ENCODE measurements at places on chromosomes 3 and 15. TPM values are rescaled to one million over a fixed set of nuclear protein-coding genes. Genes with fewer than 3 reads are reported as not detected.

DNA sequence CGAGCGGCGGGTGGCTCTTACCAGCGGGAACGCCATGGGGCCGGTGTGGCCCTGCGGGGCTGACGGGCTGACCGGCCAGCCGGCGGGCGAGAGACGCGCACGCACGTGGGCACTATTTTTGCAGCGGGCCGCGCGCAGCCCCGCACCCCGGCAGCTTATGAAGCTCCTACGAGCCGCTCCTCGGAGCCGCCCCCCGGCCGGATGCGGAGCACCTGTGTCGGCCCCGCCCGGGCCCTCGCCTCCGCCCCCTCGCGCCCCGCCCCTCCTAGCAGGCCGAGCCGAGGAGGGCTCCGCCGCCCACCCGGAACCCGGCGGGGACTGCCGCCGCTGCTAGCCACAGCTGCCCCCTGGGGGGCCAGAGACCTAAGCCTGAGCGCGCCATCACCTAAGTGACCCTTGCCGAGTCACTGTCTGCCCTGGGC lies 683 bp upstream of the CPEB1 start:
- H3K36me3 ChIP-seq = no peaks in the 10 kb centered on the region
- H3K4me3 ChIP-seq = peak overlapping the region; percentile 45
- no peak overlapping the region for H3K27ac ChIP-seq
- peak; percentile 60 for DNase-seq
- H3K4me1 ChIP-seq = no peaks in the 10 kb centered on the region
- H3K27me3 ChIP-seq = peaks cover 99% of the 10 kb centered on the region

ACTRT3 gene
- 0.31 TPM for total RNA-seq

IL16 gene
- 0.09 TPM for total RNA-seq

DNA sequence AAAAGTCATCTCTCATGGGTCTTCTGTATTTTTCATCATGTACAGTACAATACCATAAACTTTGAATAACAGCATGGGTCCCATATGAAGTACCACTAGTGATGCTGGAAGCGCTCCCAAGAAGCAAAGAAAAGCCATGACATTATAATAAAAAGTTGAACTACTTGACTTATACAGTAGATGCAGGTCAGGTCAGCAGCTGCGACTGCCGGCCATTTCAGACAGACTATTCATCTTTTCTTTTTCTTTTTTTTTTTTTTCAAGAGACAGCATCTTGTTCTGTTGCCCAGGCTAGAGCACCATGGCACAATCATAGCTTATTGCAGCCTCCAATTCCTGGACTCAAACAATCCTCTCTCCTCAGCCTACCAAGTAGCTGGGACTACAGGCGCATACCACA lies 10.2 kb downstream of the RAF1 start:
- H3K4me3 ChIP-seq = no peak overlapping the region
- DNase-seq = no peak
- no peaks in the 10 kb centered on the region for H3K4me1 ChIP-seq
- H3K36me3 ChIP-seq = no peaks in the 10 kb centered on the region

VPS8 gene
- 93.1 TPM for total RNA-seq

ATG3 gene
- total RNA-seq = 32.1 TPM

- peaks cover 88% of the 10 kb centered on the region for H3K27me3 ChIP-seq
- no peaks in the 10 kb centered on the region for H3K36me3 ChIP-seq
- peak overlapping the region; percentile 71 for H3K4me3 ChIP-seq
- no peak overlapping the region for H3K27ac ChIP-seq
- DNase-seq = peak; percentile 72
Measured at GRCh38 chr3:24521420-24522145, 26.9 kb upstream of the THRB start.

ADCY5 gene
- 1.0 TPM for total RNA-seq

GRCh38 chr3:50137531-50137930 lies 17.6 kb upstream of the SEMA3F start:
- DNase-seq = no peak
- peak overlapping the region; percentile 5 for H3K27ac ChIP-seq
- H3K4me3 ChIP-seq = no peak overlapping the region
- H3K27me3 ChIP-seq = no peaks in the 10 kb centered on the region

- H3K4me3 ChIP-seq = no peak overlapping the region
- H3K27ac ChIP-seq = no peak overlapping the region
- H3K4me1 ChIP-seq = no peaks in the 10 kb centered on the region
Measured at GRCh38 chr3:59424268-59425010, 374.6 kb upstream of the CFAP20DC start.

- H3K36me3 ChIP-seq = no peaks in the 10 kb centered on the region
- no peak overlapping the region for H3K27ac ChIP-seq
- no peak overlapping the region for H3K4me3 ChIP-seq
Measured at GRCh38 chr3:186742618-186743380, 25.6 kb downstream of the KNG1 start.

- H3K27me3 ChIP-seq = no peaks in the 10 kb centered on the region
- no peak for DNase-seq
- no peak overlapping the region for H3K4me3 ChIP-seq
- H3K4me1 ChIP-seq = no peaks in the 10 kb centered on the region
- no peaks in the 10 kb centered on the region for H3K36me3 ChIP-seq
- no peak overlapping the region for H3K27ac ChIP-seq
Measured at GRCh38 chr3:153577059-153577736, 415.2 kb downstream of the RAP2B start.

- H3K27me3 ChIP-seq = no peaks in the 10 kb centered on the region
- DNase-seq = no peak
- peaks cover 15% of the 10 kb centered on the region for H3K4me1 ChIP-seq
- no peak overlapping the region for H3K4me3 ChIP-seq
Measured at GRCh38 chr15:27482287-27482686, 511.3 kb downstream of the GABRG3 start.

PPM1L gene
- 25.2 TPM for total RNA-seq

- no peak overlapping the region for H3K4me3 ChIP-seq
- H3K27ac ChIP-seq = no peak overlapping the region
- no peaks in the 10 kb centered on the region for H3K36me3 ChIP-seq
- DNase-seq = no peak
- H3K4me1 ChIP-seq = peaks cover 10% of the 10 kb centered on the region
- H3K27me3 ChIP-seq = no peaks in the 10 kb centered on the region
Measured at GRCh38 chr15:85520650-85521049, 140.2 kb downstream of the AKAP13 start.

GRCh38 chr3:73503781-73504180 lies 121.0 kb downstream of the PDZRN3 start:
- H3K27ac ChIP-seq = no peak overlapping the region
- peaks cover 13% of the 10 kb centered on the region for H3K4me1 ChIP-seq
- no peaks in the 10 kb centered on the region for H3K36me3 ChIP-seq
- no peak overlapping the region for H3K4me3 ChIP-seq
- H3K27me3 ChIP-seq = no peaks in the 10 kb centered on the region

TICRR gene
- 19.6 TPM for total RNA-seq

BCL2A1 gene
- not detected for total RNA-seq

RAD51 gene
- total RNA-seq = 27.2 TPM

CEMIP gene
- not detected for total RNA-seq

- H3K27me3 ChIP-seq = no peaks in the 10 kb centered on the region
- no peaks in the 10 kb centered on the region for H3K36me3 ChIP-seq
- DNase-seq = no peak
- no peak overlapping the region for H3K27ac ChIP-seq
Measured at GRCh38 chr15:57655053-57655452, 51.5 kb upstream of the POLR2M start.

DNA sequence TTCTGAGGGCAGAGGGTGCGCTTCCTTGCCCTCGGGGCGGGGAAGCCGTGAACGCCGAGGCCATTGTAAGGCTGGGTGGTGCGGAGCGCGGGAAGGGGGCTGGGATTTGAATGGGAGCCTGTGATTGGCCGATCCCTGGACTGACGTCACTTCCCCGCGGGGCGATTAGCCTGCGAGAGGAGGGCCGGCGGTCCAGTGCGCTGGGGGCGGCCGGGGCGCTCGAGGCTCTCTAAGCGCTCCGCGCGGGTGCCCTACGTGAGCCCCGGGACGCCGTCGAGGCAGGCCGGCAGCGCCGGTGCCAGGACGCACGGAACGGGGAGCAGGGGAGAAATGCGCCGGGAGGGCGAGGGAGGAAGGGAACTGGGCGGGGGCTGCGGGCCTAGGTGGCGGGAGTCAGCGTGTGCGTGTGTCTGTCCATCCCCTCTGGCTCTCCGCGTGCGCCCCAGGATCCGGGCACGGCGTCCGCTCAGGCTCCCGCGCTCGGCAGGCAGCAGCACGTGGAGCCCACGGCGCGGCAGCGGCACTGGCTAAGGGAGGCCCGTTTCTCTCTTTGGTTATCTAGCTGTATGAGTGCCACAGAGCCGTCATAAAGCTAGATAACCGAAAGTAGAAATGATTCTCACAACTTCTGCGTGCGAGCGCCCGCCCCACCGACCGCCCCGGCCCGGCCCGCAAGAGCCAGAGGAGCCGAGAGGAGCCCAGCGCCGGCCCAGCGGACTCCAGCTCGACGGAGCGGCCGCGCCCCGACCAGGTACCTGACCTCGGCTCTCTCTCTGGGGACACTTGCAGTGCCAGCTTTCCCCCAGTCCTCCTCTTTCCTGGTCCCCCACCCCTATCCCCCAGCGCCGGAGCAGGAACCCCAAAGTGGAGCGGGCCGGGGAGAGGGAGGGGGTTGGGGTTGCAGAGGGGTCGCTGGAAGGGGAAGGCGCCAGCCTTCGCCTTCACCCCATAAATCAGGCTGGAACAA lies 33.1 kb upstream of the POLG start:
- H3K4me1 ChIP-seq = peaks cover 11% of the 10 kb centered on the region
- peak; percentile 80 for DNase-seq
- no peak overlapping the region for H3K4me3 ChIP-seq
- H3K27me3 ChIP-seq = peaks cover 100% of the 10 kb centered on the region
- H3K27ac ChIP-seq = no peak overlapping the region

GRCh38 chr15:83510001-83510400 lies 62.9 kb downstream of the SH3GL3 start:
- peaks cover 4% of the 10 kb centered on the region for H3K4me1 ChIP-seq
- DNase-seq = no peak
- H3K27ac ChIP-seq = no peak overlapping the region
- H3K4me3 ChIP-seq = no peak overlapping the region
- H3K27me3 ChIP-seq = no peaks in the 10 kb centered on the region

ZNF619 gene
- total RNA-seq = 7.6 TPM

FGF12 gene
- total RNA-seq = 6.6 TPM

DNA sequence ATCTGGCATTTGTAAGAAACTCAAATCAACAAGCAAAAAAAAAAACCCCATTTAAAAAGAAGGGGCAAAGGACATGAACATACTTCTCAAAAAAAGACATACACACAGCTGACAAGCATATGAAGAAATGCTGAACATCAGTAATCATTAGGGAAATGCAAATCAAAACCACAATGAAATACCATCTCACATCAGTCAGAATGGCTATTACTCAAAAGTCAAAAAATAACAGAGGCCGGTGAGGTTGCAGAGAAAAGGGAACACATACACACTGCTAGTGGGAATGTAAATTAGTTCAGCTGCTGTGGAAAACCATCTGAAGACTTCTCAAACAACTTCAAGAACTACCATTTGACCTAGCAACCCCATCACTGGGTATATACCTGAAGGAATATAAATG lies 199.4 kb upstream of the THBS1 start:
- no peaks in the 10 kb centered on the region for H3K36me3 ChIP-seq
- no peaks in the 10 kb centered on the region for H3K27me3 ChIP-seq
- no peak for DNase-seq
- H3K27ac ChIP-seq = no peak overlapping the region

DNA sequence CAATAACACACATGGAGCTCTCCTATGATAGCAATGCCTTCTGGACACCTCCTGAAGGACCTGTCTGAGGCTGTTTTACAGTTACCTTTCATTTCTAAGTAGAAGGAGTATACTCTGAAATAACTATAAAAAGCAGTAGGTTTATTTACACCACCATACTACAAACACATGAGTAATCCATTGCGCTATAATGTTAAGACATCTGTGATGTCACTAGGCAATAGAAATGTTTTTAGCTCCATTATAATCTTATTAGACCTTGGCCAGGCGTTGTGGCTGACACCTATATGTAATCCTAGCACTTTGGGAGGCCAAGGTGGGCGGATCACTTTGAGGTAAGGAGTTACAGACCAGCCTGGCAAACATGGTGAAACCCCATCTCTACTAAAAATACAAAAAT lies 24.7 kb downstream of the PXK start:
- no peaks in the 10 kb centered on the region for H3K4me1 ChIP-seq
- H3K4me3 ChIP-seq = no peak overlapping the region
- H3K36me3 ChIP-seq = no peaks in the 10 kb centered on the region
- H3K27ac ChIP-seq = no peak overlapping the region

DNA sequence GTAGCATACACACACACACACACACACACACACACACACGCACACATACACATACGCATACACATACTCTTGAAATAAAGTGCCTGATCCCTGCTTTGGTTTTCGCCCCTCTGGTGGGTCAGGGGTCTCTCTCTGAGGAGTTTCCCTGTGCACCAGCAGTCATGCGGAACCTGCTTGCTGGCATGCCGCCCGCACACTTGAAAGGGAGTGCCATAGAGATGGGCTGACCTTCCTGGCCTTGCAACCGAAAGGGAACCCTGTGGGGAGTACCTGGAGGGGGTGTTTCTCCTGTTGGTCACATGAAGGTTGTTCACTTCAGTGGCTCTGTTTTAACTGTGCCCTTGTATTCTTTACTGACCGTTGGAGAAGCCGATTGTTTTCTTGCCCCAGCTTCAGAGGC lies 752.3 kb downstream of the NR2F2 start:
- no peak overlapping the region for H3K27ac ChIP-seq
- no peak overlapping the region for H3K4me3 ChIP-seq
- no peaks in the 10 kb centered on the region for H3K27me3 ChIP-seq
- H3K4me1 ChIP-seq = peaks cover 4% of the 10 kb centered on the region
- no peaks in the 10 kb centered on the region for H3K36me3 ChIP-seq

ACAP2 gene
- 54.7 TPM for total RNA-seq

SEMA3B gene
- total RNA-seq = 0.80 TPM

ISL2 gene
- not detected for total RNA-seq

SAMMSON gene
- not detected for total RNA-seq

- no peak overlapping the region for H3K4me3 ChIP-seq
- peak; percentile 78 for DNase-seq
Measured at GRCh38 chr15:63915873-63916771, 82.4 kb upstream of the HERC1 start.

DNA sequence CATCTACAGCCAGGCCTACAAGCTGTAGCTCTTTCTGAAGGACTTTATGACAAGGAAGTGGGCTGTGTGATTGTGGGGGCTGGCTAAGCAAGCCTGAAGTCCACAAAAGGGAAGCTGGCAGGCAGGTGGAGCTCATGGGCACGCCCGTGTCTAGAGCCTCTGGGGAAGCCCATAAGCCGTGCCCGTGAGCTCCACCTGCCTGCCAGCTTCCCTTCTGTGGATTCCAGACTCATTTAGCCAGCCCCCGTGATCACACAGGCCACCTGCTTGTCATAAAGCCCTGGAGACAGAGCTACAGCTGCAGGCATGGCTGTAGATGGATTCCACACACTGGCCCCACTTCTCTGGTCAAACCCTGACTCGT lies 15.2 kb downstream of the EFCC1 start:
- no peaks in the 10 kb centered on the region for H3K36me3 ChIP-seq
- no peak overlapping the region for H3K4me3 ChIP-seq
- H3K27ac ChIP-seq = no peak overlapping the region
- DNase-seq = no peak

KIF9 gene
- 4.2 TPM for total RNA-seq

SH3GL3 gene
- 3.8 TPM for total RNA-seq
